Activated T-cell treated with anti-CD3 and anti-CD28 coated beads, Interleukin-2, amount 50 U/mL, for 48 hours (primary cell): ENCODE measurements at places on chromosomes 16 and 17.

DNA sequence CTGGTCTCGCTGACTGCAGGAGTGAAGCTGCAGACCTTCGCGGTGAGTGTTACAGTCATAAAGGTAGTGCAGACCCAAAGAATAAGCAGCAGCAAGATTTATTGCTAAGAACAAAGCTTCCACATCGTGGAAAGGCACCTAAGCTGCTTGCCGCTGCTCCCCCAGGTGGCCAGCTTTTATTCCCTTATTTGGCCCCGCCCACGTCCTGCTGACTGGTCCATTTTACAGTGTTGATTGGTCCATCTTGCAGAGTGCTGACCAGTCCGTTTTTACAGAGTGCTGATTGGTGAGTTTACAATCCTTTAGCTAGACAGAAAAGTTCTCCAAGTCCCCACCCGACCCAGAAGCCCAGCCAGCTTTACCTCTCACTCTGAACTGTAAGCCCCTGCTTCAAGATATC, 227.8 kb downstream of the ABCC12 start:
- DNase-seq, result no peak

DNA sequence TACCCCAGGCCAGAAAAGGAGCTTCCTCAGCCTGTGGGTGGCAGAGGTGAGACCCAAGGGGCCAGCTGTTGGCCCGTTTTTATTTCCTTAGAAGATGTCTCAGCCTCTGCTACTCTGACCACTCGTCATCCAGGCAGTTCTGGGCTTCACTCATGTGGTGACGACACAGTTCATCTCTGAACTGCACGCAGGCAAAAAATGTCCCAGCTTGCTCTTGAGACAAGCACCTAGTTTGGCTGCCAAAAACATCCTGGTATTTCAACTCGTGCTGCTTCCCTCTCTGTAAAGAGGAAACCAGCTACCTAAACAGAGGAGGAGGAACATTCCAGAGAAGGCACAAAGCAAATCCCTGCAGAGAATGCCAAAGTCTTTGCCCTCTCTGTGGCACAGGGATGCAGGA, 125.7 kb downstream of the XYLT1 start:
- DNase-seq, result no peak

- DNase-seq, result no peak
Observed at GRCh38 chr17:11251561-11252107, 10.6 kb downstream of the SHISA6 start.

DNA sequence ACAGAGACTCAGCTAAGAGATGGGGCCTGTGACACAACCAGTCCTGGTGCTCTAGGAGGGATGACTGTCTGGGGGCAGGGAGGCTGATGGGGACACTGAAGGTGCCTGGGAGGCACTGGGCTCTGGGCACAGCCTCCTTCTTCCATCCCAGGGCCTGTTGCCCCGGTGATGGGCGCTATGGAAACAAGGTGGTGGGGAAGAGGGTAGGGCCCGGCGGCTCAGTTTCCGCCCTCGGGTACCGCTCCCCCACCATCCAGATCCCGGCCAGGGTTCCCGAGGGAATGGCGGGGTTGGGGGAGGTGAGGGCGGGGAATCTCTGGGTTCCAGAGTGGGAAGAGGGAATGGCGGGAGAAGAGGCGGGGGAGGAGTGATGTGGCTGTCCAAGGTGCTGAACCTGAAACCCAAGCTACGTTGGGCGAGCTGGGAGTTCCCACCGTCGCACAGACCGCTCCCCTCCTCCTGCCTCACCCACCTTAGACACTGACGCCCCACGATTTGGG, 981 bp downstream of the KCNH4 start:
- peak; percentile 42 for DNase-seq

GRCh38 chr16:9027070-9027799, 63.5 kb upstream of the USP7 start:
- no peak for DNase-seq

- DNase-seq, result peak; percentile 89
Observed at GRCh38 chr17:2053380-2054261, 1.3 kb upstream of the HIC1 start.

DNA sequence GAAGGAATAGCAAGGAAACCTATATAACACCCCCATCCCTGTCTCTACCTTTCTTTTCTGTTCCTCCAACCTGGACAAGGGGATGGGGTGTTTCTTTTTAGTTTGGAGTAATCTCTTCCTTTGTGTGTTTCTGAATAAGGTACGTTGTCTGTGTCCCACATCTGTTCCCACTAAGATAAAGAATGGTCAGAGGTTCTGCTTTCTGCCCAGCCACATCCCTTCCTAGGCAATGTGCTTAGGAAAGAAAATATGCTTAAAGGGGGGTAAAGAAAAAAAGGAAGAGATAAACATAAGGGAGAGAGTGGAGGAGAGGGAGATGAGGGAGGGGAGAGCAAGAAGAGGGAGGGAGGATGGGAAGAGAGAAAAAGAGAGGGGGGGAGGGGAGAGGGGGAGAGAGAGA, 35.1 kb downstream of the SLC6A2 start:
- DNase-seq, result no peak

- no peak for DNase-seq
Observed at GRCh38 chr16:83356266-83356665, 451.5 kb upstream of the HSBP1 start.

DNA sequence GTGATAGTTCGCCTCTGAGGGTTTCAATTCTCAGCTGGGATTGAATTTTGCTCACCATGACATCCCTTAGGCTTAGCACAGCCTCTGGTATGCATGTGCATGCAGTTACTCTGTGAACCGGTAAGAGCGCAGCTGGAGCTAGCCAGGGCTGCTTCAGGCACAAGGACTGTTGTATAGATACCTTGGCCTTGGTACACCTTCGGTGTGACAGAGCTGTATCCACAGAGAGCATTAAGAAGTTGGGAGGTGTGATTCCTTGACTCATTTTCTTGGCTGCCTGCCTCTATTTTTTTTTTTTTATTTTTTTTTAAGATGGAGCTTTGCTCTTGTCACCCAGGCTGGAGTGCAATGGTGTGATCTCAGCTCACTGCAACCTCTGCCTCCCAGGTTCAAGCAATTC, 2.2 kb upstream of the NUTF2 start:
- DNase-seq, result no peak

- no peak for DNase-seq
Observed at GRCh38 chr16:89738538-89739317, 17.4 kb downstream of the ZNF276 start.

GRCh38 chr16:78957317-78958100, 643.0 kb downstream of the MAF start:
- DNase-seq, result peak; percentile 41

GRCh38 chr17:27985306-27985705, 57.2 kb upstream of the NLK start:
- DNase-seq, result no peak

- DNase-seq, result no peak
Observed at GRCh38 chr16:70396246-70396904, 42.5 kb downstream of the ST3GAL2 start.

- DNase-seq, result no peak
Observed at GRCh38 chr17:45266372-45266926, 4.6 kb upstream of the SPATA32 start.

- DNase-seq, result no peak
Observed at GRCh38 chr16:52078716-52079655, 468.0 kb downstream of the TOX3 start.

DNA sequence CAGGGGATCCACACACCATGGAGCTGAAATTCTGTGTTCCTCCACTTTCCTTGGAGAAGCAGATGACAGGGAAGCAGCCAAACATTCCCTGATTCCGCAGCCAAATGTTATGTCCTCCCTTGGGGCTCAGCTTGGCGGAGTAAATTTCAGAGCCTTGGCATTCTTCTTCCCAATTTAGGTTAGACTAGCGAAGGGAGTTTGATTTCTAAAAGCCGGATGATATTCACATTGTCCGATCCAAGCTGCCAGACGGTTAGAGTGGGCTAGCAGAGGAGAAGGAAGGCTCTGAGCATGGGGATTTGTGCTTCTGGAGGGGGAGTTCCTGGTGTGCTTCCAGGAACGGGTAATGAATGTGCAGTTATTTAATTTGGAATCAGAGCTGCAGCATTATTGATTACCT, 380.4 kb upstream of the EEF2KMT start:
- no peak for DNase-seq

- no peak for DNase-seq
Observed at GRCh38 chr16:14958970-14959369, 15.9 kb upstream of the PDXDC1 start.

DNA sequence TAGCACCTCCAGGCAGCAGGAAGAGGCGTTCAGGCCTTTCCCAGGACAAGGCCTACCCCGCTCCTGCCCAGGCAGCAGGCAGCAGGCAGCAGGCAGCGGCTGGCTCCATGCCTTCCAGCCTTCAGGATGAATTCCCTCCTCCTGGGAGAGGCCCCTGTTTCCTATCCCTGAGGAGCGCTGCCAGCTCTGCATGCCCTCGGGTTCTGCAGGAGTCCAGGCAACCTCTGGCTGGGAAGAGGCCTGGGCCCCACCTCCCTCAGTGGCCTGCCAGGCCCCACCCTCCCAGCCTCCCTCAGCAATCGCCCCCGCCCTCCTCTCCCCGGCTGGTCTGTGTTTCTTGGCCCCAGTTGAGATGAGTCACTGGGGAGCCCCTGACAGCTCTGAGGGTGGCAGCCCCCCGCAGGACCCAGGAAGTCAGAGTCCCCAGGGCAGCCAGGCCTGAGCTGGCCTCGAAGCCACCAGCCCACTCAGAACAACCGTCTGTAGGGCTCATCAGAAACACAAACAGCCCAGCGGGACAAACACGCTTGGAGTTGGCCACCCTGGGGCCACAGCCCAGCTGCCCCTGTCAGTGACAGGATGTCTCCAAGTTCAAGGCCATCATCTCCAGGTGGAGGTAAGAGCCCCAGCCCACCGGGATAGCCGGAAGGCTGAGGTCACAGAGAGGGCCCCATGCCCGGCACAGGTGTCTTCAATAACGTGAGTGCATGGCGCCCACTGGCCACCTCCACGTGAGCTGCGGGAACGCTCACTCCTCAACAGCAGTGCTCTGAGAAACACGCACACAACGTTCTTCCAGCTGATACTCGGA, 39.5 kb upstream of the CIBAR2 start:
- no peak for DNase-seq

- DNase-seq, result peak; percentile 50
Observed at GRCh38 chr17:11935734-11936406, 61.4 kb downstream of the ZNF18 start.

DNA sequence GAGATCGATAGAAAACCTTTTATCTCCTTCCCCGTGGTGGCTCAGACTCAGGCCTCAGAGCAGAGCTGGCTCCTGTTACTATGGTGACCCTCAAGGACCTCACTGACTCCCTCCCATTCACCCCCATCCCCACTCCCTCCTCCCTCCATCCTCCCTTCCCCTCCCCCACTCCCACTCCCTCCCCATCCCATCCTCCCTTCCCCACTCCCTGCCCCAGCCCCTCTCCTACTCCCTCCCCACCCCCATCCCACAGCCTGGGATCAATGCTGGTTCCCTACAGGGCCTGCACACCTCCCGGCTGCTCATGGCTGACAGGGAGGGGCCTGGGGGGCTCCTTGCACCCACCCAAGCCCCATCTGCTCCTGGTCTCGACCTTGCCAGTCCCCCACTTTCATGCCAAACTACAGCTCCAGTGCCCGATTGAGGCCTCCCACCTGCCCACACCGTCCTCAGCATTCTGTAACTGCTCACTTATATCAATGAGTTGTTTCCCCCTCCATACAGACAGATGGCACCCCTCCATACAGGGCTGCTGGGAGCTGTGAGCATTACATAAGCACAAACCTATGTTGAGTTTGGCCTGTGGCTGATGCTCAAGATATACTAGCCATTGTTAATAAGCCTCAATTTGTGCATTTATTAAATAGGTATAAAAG, 11.6 kb upstream of the RAI1 start:
- DNase-seq, result no peak

DNA sequence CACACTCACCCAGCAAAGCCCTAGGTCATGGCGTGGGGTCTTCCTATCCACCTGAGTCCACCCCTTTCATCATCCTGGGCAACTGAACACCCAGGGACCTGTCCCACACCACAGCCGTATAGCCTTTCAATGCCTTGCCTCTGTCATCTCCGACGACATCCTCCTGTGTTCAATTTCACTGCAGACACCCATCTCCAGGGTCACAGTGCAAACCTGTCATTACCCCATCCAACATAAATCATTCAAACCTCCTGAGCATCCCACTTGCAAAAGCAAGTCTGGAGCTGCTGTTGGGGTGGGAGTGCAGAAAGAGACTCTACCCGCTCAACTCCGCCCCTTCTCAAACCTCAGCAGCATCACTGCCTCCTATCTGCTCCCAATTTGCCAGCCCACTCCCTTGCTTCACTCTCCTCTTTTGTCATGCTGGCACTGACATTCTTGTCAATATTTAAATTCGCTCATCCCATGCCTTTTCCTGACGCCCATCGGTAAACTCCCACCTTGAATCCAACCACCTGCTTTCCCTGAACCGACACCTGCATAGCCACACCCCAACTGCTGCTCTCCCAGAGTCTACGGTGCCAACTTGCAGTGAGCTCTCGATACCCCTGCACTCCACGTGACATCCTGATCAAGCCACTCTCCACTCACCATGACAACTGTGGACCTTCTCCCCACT, 37.0 kb downstream of the MARF1 start:
- no peak for DNase-seq

GRCh38 chr17:7354262-7354843, 603 bp upstream of the TMEM95 start:
- no peak for DNase-seq

GRCh38 chr16:54180421-54181359, 105.9 kb downstream of the IRX3 start:
- DNase-seq, result no peak

DNA sequence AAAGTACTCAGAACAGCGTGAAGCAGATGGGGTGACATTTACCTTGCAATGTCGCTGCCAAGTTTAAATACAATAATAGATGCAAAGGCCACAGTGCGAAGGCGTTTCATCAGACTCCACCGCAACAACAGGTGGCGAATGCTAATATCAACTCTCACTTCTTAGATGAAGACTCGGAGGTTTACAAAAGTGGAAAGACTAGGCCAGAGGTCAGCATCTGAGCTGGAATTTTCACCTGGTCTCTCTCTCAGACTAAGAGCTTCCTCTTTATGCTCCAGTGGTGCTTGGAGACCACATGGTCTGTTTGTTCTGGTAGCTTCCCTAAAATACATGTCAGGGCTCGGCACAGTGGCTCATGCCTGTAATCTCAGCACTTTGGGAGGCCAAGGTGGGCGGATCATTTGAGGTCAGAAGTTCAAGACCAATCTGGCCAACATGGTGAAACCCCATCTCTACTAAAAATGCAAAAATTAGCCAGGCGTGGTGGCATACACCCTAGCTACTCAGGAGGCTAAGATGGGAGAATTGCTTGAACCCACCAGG, 169.1 kb downstream of the XYLT1 start:
- no peak for DNase-seq
